ENCODE measurements at places on chromosomes 5 and 9. TPM values are rescaled to one million over a fixed set of nuclear protein-coding genes. Genes with fewer than 3 reads are reported as not detected.

Gene TAF11L12
- total RNA-seq = not detected

- H3K4me3 ChIP-seq = no peak overlapping the region
- H3K27ac ChIP-seq = no peak overlapping the region
- DNase-seq = no peak
- H3K36me3 ChIP-seq = no peaks in the 10 kb centered on the region
These were observed 162.7 kb upstream of the IRX2 start for GRCh38 chr5:2914022-2914661.

Gene BTNL9
- total RNA-seq = 20.2 TPM

DNA sequence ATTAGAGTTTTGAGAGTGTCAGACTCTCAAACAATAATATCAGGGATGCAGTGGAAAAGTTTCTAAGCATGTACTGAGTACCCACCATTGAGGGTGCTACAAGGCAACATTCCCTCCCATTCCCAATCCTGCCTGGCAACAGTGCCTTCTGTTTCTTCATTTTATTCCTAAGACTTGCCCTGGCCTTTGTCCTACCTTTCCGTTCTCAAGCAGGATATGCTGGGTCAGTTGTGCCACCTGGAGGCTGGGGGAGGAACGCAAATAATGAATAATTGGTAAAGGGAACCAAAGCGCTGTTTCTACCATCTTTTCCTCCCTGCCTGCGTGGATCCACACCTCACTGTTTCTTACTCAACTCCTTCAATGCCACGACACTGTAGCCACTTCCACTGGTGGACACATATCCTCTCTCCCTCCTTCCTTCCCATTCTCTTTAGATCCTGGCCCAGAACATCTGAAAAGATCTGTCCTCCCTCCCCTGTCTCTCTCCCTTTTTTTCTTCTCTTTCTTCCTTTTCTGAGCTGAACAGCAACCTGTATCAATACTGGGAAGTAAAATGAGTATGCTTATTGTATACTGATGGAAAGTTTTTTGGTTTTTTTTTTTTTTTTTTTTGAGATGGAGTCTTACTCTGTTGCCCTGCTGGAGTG, 149.5 kb downstream of the C9orf152 start:
- no peaks in the 10 kb centered on the region for H3K36me3 ChIP-seq
- no peak overlapping the region for H3K4me3 ChIP-seq
- H3K27me3 ChIP-seq = no peaks in the 10 kb centered on the region
- no peak overlapping the region for H3K27ac ChIP-seq

Gene HEMGN
- not detected for total RNA-seq

- no peaks in the 10 kb centered on the region for H3K27me3 ChIP-seq
- peaks cover 8% of the 10 kb centered on the region for H3K4me1 ChIP-seq
- no peak overlapping the region for H3K27ac ChIP-seq
- no peak overlapping the region for H3K4me3 ChIP-seq
- no peaks in the 10 kb centered on the region for H3K36me3 ChIP-seq
These were observed 4.3 kb upstream of the MRNIP start for GRCh38 chr5:179862891-179863290.

Gene PCDHGA11
- total RNA-seq = 4.9 TPM

- H3K4me1 ChIP-seq = peaks cover 22% of the 10 kb centered on the region
- no peak overlapping the region for H3K27ac ChIP-seq
- no peaks in the 10 kb centered on the region for H3K27me3 ChIP-seq
- H3K4me3 ChIP-seq = no peak overlapping the region
These were observed 2.1 kb downstream of the PDZD2 start for GRCh38 chr5:31641059-31641458.

Gene SOHLH1
- total RNA-seq = not detected

DNA sequence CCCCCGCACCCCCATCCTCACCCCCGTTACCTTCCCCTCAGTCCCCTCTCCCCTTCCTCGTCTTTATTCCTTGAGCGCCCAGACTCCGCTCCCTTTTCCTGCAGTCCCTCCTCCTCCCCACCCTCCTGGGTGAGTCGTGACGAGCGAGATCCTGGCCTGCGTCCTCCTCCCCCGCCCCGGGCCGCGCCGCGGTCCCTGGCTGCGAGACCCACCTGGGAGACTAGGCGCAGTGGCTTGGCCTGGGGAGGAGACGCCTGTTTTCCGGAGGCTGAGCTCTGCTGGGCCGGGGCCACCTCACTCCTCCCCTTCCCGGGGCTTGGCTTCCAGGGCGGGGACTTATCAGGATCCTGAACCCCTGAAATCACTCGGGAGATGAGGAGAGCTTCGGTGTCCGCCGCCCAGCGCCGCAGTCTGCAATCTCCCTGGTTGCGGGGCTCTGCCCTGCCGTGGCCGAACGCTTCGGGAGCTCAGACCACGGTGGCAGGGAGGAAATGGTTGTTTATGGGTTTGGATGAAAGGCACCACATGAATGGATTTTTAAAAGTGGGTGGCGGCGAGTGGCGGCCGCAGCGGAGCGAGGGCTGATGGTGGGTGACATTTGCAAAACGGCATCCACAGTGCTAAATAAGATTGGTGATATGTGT, 984 bp downstream of the STXBP1 start:
- H3K27ac ChIP-seq = peak overlapping the region; percentile 85
- no peaks in the 10 kb centered on the region for H3K36me3 ChIP-seq
- peaks cover 26% of the 10 kb centered on the region for H3K4me1 ChIP-seq
- DNase-seq = peak; percentile 67
- peak overlapping the region; percentile 77 for H3K4me3 ChIP-seq

GRCh38 chr5:143066556-143067281, 296.5 kb downstream of the ARHGAP26 start:
- H3K4me3 ChIP-seq = no peak overlapping the region
- H3K36me3 ChIP-seq = no peaks in the 10 kb centered on the region
- H3K27ac ChIP-seq = no peak overlapping the region
- no peaks in the 10 kb centered on the region for H3K27me3 ChIP-seq

Gene RGS7BP
- total RNA-seq = 3.1 TPM

Gene HTR4
- total RNA-seq = not detected

DNA sequence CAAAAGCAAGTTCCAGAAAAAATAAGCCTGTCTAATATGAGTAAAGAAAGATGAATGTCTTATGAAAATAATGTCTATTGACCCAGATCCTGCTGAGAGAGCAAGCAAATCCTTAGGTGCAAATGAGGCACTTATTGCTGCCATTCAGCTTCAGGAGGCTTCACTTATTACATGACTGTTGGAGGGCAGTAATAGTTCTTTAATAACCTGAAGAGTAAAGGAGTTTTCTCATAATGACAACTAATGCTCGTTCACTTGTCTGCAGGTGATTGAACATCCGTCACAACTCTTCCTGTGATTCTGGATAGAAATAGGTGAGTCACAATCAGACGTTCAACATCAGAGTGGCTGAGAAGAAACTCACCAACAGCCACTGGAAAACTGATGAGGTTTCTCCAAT, 58.3 kb downstream of the SPOCK1 start:
- no peaks in the 10 kb centered on the region for H3K4me1 ChIP-seq
- no peak for DNase-seq
- H3K27ac ChIP-seq = no peak overlapping the region

- no peak overlapping the region for H3K27ac ChIP-seq
- H3K4me1 ChIP-seq = peaks cover 36% of the 10 kb centered on the region
- DNase-seq = no peak
- H3K36me3 ChIP-seq = no peaks in the 10 kb centered on the region
These were observed 5.2 kb upstream of the BARX1 start for GRCh38 chr9:93960221-93960970.

DNA sequence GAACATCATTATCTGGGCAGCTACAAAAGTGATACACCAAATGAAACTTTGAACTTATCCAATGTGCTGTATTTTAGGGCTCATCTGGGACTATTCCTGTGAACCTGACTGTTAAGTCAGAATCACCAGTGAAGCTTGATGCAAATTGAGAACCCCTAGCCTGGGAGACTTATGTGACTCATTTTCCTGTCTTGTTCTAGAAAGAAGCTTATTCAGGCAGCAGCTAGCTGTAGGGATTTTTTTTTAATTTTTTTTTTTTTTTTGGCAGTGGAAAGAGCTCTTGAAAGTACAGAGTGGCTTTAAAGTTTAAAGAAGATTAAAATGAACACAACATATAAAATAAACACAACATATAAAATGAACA, 81.1 kb upstream of the TNFAIP8 start:
- peaks cover 56% of the 10 kb centered on the region for H3K4me1 ChIP-seq
- peak overlapping the region; percentile 95 for H3K27ac ChIP-seq
- no peak for DNase-seq
- no peaks in the 10 kb centered on the region for H3K36me3 ChIP-seq
- no peaks in the 10 kb centered on the region for H3K27me3 ChIP-seq

Gene GDNF
- not detected for total RNA-seq
